ENCODE measurements at places on chromosomes 3 and 15. TPM values are rescaled to one million over a fixed set of nuclear protein-coding genes. Genes with fewer than 3 reads are reported as not detected.

Gene FBXW12
- polyA plus RNA-seq: 0.31 TPM

Gene SHC4
- polyA plus RNA-seq: 0.88 TPM

Gene ADAMTS7
- 34.1 TPM for polyA plus RNA-seq

Gene C3orf62
- 12.4 TPM for polyA plus RNA-seq

Gene A4GNT
- polyA plus RNA-seq: 0.21 TPM

Gene RBP2
- 1.0 TPM for polyA plus RNA-seq

Gene EEF1AKMT4
- 4.0 TPM for polyA plus RNA-seq

Gene MLF1
- 54.8 TPM for polyA plus RNA-seq
